ENCODE measurements at places on chromosomes 13 and 19.

DNA sequence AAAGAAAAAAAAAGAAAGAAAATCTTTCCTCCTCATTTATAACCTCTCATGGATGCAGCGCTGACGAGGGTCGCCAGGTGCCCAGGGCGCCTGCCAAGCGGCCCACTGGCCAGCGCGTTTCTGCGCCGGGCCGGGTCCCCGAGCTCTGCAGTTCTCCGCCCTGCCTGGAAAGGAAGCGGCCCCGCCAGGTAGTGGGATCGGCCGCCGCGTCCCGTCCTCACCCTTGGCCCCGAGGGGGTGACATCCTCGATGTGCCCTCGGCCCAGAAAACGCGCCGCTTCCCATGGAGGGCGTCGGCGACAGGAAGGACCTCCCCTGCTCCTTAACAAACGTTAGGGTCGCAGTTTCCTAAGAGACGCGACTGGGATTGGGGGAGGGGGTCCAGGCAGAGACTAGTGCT, 56.9 kb downstream of the ZNF726 start:
- DNase-seq = no peak

DNA sequence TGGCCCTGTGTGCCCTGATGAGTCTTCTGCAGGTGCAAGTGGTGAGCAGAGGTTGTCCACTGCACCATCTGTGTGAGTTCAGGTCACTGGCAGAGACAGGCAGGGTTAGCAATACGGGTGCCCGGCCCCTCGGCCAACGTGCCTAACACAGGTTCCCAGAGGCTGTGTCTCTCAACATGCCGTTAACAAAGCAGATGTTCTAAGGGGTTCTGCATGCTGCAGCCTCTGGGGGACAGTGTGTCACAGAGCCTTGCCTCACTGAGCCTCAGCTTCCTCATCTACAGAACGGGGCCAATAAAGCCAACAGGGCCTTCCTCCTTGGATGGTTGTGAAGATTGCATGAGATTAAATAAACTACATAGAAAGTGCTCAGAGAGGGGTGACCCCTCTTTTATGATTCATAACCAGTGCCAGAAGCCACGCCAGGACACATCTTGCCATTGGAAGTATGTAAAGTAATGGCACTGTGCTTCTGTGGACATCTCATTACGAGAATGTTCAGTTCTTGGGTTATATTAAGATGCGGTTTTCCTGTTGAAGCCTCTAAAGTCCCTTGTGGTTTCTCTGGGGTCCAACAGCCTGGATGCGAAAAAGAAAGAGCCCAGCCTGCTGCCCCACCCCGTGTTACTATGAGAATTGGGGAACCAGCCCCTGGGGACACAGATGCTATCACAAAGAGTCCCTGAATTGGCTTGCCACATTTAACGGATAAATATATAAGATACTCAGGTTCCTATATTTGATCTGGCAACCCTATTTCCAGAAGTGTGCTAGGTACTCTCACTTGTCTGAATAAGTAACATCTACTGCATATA, 11.2 kb upstream of the ARHGEF18 start:
- peak; percentile 55 for DNase-seq

GRCh38 chr19:12695997-12696365, 450 bp downstream of the FBXW9 start:
- DNase-seq = no peak

GRCh38 chr19:3543150-3544057, 4.4 kb downstream of the TEKTIP1 start:
- DNase-seq = no peak

DNA sequence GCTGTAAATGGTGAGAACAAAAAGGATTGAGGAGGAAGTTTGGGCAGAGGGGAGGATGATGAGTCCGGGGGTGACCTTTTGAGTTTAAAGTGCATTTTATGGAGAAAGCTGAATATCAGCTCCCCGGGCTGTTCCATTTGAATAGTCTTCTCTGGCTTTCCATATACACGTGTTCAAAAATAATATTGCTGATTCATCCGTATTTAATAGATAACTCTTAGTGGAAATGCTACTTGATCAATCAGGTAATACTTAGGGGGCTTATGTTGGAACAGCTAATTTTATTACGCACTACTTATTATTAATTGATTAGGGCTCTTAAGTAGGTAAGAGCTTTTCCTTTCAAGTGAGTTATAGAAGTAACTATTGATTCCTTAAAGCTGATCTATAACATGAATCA, 76.4 kb downstream of the ERCC5 start:
- no peak for DNase-seq

GRCh38 chr13:75425216-75426009, 56.6 kb downstream of the TBC1D4 start:
- no peak for DNase-seq

- no peak for DNase-seq
Measured at GRCh38 chr13:33058776-33059327, 42.6 kb downstream of the KL start.

GRCh38 chr13:29758531-29759114, 91.8 kb downstream of the UBL3 start:
- DNase-seq = peak; percentile 25

- DNase-seq = no peak
Measured at GRCh38 chr13:65860306-65860705, 1369.8 kb downstream of the PCDH9 start.

- no peak for DNase-seq
Measured at GRCh38 chr13:97468331-97468730, 34.4 kb downstream of the RAP2A start.

- no peak for DNase-seq
Measured at GRCh38 chr13:25088562-25089221, 7.2 kb upstream of the PABPC3 start.

DNA sequence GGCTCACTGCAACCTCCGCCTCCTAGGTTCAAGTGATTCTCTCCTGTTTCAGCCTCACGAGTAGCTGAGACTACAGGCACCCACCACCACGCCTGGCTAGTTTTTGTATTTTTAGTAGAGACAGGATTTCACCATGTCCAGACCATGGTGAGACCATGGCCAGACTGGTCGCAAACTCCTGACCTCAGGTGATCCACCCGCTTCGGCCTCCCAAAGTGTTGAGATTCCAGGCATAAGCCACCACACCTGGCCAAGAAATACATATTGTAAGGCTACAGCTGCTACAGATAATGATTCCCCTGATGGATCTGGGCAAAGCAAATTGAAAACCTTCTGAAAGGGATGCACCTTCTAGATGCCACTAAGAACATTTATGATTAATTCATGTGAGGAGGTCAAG, 17.8 kb downstream of the PLPP2 start:
- DNase-seq = no peak

Data from NK-92 treated with Interleukin-12 subunit alpha and Interleukin-12 subunit beta, amount 100 ng/mL, for 24 hours (cell line).